ENCODE measurements at places on chromosomes 1 and 21. TPM values are rescaled to one million over a fixed set of nuclear protein-coding genes. Genes with fewer than 3 reads are reported as not detected.

DNA sequence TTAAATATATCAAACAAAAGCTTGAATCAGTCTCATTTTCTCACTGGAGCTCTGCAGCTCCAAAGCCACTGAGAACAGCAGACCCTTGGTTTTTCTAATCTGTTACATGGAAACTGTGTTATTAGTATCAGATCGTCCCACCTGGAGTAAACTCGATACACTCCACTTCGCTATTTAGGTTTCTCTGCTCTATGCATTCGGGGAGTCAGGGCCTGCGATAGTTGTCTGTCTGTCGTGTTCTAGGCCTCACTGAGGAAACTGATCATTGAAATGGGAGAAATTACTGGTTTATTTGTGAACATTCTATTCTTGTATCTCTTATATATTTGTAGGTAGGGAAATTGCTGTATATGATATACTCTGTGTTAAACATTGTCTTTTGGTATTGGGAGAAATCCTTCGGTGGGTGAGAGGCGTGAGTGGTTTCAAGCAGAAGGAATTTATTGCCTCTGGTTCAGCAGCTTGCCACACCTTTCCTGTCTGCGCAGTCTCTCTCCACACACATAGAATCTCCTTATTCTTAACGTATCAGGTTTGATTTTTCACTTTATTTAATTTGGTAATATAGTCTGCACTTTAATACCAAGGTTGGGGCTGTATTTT is 8.5 kb downstream of the PRDM2 start:
- DNase-seq = no peak

Gene AADACL3
- total RNA-seq = not detected

GRCh38 chr1:157234705-157235273 is 96.6 kb upstream of the ETV3 start:
- no peak for DNase-seq

- DNase-seq = no peak
Measured at GRCh38 chr1:33456502-33456886, 16.0 kb upstream of the ZSCAN20 start.

Gene PIGC
- total RNA-seq = 27.8 TPM

Measured in CD8-positive, alpha-beta memory T cell (primary cell).